ENCODE measurements at places on chromosomes 6 and 20.

DNA sequence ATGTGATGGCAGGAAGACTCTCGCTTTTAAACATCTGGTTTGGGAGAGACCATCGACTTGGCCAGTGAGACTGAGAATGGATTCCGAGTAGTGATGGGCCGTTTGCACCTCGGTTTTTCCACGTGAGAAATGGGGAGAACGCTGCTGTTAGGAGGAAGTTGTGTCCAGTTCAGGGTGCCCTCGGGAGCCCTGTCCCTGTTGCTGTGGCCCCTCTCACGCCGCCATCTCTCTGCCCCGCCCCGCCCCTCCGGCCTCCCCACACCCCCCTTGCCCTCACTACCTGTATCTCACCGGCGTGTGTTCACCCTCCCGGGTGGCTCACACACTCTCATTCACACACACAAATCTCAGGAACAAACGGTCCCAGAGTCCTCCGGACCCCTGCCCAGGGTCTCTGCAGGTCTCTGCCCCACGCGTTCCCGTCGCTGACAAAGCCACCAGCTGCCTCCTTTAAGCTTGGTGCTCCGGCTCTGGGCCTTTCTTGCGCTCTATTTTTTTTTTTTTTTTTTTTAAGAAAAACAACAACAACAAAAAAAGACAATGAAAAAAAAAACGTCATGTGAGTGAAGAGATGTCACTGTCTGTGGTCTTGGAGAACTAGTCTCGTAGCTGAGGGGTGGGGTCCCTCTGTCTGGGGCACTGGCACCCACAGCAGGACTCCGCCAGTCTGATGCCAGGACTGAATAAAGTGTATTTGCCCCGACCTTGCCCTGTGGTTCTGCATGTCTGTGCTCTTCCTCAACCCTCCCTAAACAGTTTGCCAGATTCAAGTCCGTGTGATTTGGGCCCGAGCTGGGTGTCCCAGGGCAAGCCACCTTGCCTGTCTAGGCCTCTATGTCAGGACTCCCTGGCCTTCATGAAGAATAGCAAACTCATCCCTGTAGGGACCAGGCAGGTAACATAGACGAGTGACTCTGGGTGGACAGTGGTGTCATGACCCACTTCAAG is 2.9 kb downstream of the SOX12 start:
- DNase-seq = no peak

- no peak for DNase-seq
These were observed 122.4 kb downstream of the MCHR2 start for GRCh38 chr6:99871641-99872040.

DNA sequence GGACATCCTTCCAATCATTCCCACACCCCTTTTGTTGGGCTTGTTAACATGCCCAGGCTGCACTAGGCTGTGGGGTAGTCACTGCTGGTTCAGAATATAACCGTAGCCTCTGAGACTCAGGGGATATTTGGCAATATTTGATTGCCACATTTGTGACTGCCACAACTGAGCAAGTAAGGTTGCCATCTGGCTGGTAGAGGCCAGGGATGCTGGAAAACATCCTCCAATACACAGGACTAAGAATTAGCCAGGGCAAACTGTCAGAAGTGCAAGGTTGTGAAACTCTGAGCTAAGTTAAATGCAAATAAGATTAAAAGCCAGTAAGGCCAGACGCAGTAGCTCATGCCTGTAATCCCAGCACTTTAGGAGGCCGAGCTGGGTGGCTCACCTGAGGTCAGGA is 112.0 kb downstream of the ZMYND8 start:
- no peak for DNase-seq

DNA sequence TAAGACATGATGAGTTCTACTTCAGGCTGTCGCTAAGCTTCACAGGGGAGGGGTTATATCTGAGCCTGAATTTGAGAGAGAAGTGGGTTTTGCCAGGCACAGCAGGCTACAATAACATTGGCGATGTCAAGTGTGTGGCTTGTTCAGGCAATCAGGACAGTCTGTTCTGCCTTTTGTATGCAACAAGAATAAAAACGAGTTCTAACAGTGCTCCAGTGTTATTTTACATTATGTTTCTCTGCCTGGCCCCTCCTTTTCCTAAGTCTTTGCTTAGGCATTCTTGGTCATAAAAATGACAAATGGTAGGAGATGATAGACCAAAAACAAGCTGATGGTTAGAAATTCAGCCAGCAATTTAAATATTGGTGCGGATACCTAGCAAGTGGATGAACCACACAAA is 26.8 kb downstream of the PAQR8 start:
- no peak for DNase-seq

DNA sequence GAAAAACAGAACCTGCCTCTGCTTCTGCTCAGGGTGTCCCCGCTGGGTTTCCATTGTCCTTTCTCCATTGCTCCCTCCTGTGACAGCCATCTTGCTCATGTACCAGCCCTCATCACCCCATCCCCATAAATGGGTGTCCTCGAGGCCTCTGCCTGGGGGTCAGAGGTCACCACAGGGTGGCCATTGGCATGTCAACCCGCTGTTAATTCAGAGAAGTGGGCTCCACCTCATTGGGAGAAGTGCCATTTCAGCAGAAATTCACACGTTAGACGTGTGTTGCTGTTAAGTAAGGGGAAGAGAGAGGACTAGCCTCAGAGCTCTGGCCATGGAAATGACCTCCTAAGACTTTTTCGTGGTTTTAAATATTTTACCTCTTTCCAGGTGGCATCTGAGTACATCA is 71.9 kb downstream of the PTPN1 start:
- DNase-seq = no peak

- no peak for DNase-seq
These were observed 2.4 kb upstream of the AHCY start for GRCh38 chr20:34305333-34306230.

GRCh38 chr6:33013608-33014007 is 4.2 kb upstream of the HLA-DOA start:
- no peak for DNase-seq

DNA sequence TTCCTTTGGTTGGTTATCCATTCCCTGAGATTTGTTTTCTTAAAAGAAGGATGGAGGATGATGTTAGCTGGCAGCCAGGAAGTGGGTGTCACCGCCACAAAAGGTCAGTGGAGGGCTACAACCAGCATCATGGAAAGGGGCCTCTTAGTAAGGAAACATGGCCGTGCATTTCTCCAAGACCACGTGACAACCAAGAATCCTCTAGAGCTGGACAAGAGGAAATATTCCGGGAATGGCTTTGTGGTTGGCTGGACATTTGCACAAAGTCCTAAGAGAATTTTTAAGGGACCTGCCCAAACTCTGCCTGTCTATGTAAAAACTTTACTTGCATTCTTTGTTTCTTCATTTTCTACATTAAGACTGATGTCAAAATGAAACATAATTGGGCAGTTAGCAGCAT is 399.9 kb upstream of the MARCKS start:
- peak; percentile 57 for DNase-seq

GRCh38 chr6:131295081-131295480 is 159.8 kb downstream of the AKAP7 start:
- no peak for DNase-seq

- no peak for DNase-seq
These were observed 332.3 kb downstream of the PLCB1 start for GRCh38 chr20:8464368-8464767.

GRCh38 chr6:129643968-129644367 is 66.0 kb downstream of the ARHGAP18 start:
- DNase-seq = no peak

All from hepatic stellate cell (primary cell).